ENCODE measurements at places on chromosomes 2 and 18.

GRCh38 chr2:26530240-26530540, 52.3 kb upstream of the OTOF start:
- DNase-seq = no peak

GRCh38 chr2:100060875-100061274, 81.5 kb downstream of the AFF3 start:
- DNase-seq = no peak

DNA sequence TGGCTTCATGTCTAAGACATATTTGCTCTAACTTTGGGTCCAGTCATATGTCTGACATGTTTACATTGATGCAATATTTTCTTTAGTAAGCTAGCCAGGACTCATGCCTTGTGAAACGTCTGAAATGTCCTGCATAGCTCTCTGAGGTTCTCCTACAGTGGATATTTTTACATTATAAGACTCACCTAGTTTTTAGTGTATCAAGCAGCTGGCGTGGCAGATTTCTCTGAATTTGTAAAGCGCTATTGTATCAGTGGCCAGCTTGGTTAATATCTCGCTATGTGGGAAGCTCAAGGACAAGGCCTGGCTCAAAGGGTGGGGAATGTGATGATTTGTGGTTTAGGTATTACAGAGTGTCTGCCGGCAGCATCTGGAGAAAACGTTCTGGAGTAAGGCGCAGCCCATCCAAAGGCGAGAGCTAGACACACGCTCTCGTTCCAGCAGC, 164.3 kb downstream of the LTBP1 start:
- no peak for DNase-seq

GRCh38 chr2:200056105-200056504, 100.7 kb downstream of the MAIP1 start:
- DNase-seq = no peak

DNA sequence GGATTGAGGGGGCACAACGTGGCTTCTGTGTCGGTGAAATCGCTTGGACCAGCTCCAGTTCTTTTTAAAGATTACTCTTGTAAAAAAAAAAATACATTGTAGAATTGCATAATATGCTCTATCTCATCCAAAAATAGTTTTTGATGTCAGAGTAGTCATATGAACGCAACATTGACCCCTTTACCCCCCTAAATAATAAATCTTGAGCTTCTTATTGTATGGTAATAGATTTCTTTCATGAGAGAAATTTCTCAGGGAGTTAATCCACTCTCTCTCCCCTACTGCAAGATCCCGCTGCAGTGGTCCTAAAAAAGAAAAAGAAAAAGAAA, 50.2 kb upstream of the PAIP2B start:
- no peak for DNase-seq

- peak; percentile 49 for DNase-seq
These were observed 94.0 kb upstream of the ATP5MC3 start for GRCh38 chr2:175275539-175275938.

DNA sequence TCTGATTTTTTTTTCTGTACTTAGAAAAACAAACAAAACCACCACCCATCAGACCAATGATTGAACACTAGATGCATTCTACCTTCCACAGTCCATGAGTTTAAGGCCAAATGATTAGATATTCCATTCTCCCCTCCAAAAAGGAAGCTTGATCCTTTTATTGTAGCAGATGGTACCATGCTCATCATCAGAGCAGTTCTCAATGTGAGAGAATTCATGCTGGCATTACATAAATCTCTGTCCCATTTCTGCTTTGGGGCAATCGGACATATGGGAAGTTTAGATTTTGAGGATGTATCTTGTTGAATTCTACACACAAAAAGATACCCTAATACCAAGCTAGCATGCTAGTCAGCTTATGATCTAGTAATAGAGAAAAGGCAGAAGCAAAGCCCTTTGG, 186.6 kb downstream of the RAD51AP2 start:
- DNase-seq = no peak
